Right lung (tissue), 10 donors: ENCODE measurements at places on chromosomes 7 and 10.

GRCh38 chr7:30019960-30020359, 6.5 kb downstream of the FKBP14 start:
- DNase-seq, result no peak

DNA sequence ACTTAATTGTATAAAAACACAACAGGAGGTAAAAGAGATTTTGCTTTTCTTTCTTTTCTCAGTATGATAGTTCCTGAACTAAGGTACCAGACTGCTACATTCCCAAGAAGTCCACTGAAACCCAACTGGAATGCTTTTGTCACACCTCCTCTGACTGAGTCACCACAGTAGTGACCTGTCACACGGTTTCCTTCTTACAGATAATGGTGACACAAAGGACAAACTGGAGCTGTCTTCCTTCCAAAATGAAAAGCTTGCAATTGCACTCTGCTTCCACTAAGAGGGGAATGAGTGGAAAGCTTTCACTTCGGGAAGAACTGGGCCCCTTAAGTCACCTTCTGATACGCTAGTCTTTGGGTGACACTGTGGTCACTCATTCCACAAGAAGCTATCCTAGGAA, 122.2 kb downstream of the KMT2E start:
- no peak for DNase-seq

DNA sequence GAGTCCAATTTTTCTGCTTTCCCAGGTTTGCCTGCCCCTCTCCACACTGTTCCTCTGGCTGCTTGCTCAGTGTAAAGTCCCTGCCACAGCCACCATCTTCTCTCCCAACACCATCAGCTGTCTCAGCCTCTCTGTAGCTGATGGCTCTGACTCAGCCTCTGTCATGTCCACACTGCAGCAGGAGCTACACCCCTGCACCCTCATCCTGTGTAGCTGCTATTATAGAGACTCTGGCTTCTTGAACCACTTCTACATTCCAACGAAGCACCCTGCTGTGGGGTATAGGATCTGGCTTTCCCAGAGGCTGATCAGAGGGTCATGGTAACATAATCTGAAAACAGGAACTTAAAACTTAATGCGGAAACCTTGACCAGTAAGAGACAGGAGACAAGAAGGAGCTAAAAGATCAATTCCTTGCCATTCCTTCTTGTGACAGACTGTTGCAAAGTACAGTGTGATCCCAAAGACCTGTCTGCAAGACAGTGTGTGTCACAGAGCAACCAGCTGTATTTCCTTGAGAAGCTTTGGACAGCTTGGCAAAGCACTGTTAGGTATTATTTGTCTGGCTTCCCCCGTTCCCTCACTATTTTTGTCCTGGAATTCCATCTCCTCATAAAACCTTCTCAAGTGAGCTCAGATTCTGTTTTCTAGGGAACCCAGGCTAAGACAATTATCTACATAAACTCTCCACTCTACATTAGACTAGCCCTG, 42.3 kb downstream of the NRCAM start:
- no peak for DNase-seq

DNA sequence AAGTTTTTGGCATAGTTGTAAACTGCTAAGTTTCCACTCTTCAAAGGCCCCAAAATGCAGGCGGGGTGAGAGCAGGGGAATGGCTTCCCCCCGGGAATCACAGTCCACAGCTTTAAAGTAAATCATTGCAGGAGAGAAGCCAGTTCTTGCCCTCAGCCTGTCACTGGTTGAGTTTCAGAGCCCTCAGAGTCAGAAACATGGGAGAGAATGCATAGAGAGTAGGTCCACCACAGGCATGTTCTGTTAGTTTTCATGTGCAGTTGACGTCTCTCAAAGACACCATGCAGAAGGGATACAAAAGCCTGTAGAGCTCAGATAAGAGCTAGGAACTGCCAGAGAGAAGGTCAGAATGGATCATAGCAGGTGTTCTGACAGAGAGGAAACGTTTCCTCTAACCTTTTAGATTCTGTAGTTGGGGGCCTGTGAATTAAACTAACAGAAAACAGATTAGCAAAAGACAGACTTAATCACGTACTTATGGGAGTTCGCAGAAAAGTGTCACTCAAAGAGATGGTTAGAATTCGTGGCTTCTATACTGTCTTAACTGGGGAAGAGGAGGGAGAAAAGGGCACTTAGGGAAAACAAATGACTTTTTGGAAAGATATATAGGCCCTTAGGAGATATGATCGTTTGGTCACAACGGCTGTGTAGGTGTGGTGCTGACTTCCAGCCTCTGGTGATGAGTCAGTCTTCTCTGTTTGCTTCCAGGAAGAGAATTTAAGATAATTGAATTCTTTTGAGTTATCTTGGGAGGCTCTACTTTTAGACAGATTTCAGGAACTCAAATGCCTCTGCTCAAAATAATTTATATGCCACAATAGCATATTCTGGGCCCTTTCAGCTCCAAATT, 48.0 kb upstream of the MSRB2 start:
- no peak for DNase-seq

DNA sequence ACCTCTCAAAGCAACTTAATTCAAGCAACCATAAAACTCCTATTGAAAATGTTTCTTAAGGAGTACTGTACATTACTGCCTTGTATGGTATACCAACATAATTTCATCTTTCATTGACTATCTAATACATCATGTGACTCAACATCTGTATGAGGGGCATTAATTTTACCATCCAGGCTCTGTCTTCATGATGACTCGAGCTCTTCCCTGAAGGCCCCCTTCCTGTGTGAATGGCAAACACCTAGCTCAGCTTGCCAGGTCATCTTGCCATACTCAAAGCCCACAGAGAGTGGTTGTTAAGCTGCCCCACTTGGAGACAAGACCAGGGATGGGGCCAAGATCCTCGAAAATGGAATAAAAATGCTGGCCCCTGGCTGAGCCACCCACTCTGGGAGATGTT, 82.4 kb downstream of the SGMS1 start:
- DNase-seq, result no peak

GRCh38 chr10:102648889-102649796, 4.9 kb downstream of the TRIM8 start:
- no peak for DNase-seq

DNA sequence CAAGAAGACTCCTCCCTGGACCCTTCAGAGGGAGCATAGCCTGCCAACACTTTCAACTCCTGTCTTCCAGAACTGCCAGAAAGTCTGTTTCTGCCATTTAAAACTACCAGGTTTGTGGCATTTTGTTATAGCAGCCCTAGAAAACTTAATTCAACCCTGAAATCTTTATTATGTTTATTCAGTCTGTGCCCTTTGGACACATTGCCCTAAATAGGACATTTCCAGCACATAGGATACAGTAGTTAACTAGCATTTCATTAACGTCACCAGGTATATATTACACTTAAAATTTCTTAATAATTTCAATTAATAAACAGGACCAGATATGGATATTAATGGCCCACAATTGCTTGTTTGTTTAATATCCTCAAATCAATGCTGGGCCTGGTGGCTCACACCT, 54.3 kb downstream of the KCNH2 start:
- DNase-seq, result no peak

DNA sequence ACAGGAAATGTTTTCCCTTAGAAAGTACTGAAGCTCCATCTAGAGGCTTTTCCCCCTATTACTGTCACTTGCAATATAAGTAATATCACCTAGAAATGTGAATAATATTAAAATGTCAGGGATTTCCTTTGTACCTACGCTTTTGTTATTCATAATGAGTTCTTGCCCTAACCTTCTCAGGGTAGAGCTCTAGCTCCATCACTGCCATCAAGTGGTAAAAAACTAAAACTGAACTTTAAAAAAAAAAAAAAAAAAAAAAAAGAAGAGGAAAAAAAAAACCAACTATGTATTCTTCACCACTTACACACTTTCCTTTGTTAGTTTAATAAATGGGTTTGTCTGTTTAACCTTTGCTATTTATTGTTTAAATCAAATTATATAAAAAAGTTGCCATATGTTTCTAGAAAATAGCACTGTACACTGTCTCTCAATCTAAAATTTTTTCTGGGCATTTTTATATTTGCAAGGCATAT, 49.9 kb downstream of the DNAJC1 start:
- no peak for DNase-seq

GRCh38 chr10:80443531-80443974, 10.6 kb upstream of the TSPAN14 start:
- no peak for DNase-seq

GRCh38 chr7:46508583-46508982, 587.5 kb upstream of the IGFBP3 start:
- DNase-seq, result no peak

- DNase-seq, result no peak
Observed at GRCh38 chr7:28739826-28740225, 218.3 kb downstream of the TRIL start.

DNA sequence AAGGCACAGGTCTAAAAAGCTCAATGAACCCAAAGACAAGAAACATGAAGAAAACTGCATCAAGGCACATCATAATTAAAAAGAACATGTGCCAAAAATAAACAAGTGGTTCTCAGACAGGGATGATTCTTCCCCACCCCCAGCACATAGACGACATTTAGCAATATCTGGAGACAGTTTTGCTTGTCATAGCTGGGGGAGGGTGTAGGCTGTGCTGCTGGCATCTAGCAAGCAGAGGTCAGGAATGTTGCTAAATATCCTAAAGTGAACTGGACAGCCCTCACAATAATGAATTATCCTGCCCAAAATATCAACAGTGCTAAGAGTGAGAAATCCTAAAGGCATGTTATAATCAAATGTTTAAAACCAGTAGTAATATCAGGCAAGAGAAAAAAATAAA, 122.6 kb downstream of the MICU1 start:
- DNase-seq, result no peak

DNA sequence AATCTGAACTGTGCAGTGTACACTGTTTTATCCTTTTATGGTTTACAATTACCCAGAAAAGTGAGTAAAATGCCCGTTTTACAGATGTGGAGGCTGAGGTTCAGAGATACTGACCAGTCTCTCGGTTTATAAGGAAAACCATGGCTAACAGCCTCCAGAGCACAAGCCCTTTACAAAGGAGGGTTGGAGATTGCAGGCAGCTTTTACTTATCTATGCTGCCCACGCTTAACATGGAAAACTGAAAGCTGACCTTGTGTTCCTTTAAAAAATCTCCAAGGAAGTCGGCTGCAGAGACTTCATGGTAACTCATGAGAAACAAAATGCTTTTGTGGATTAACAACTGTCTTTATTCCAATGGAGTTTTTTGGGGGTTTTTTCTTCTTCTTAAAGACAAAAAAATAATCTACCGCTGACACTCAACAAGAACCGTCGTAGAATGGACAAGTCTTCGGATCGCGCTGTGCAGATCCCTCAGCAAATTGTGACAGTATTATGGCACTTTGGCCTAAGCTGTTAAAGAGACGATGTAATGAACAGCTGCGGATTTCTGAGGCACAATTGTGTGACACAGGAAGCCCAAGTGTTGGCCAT, 654 bp upstream of the SLF2 start:
- no peak for DNase-seq
